ENCODE measurements at places on chromosomes 2 and 18. TPM values are rescaled to one million over a fixed set of nuclear protein-coding genes. Genes with fewer than 3 reads are reported as not detected.
A peak's percentile ranks its signal among the peaks of the same experiment; 100 is the strongest.

CNOT11 gene
- 58.2 TPM for total RNA-seq

GRCh38 chr2:25316101-25316500 lies 25.6 kb downstream of the DNMT3A start:
- no peak for DNase-seq

- DNase-seq = peak; percentile 44
Measured at GRCh38 chr2:41922177-41922576, 125.6 kb upstream of the PKDCC start.

ZBTB7C gene
- 1.1 TPM for total RNA-seq
